Retinal pigment epithelial cell (primary cell): ENCODE measurements at places on chromosomes 7 and 10.

DNA sequence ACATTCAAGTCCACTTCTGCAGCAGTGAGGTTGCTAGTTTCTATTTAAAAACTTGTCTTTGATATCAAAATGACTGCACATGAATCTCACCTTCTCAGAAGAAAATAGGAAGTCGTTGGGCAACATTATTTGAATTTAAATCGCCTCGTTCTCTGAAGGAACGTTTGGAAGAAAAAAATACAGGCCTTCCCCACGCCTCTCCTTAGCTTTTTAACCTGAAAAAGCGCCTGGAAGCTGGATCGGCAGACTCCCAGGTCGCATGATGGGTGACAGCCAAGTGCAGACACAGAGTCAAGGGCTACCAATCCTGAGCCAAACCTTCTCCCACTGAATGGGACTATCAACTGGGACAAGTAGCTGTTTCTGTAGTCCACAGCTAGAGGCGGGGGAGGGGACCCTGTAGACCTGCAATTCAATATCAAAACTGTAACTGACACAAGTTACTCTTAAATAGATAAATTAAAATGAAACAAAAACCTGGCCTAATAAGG is 2.2 kb downstream of the FAM53B start:
- DNase-seq: no peak

GRCh38 chr7:91512958-91513357 is 248.7 kb downstream of the FZD1 start:
- no peak for DNase-seq

DNA sequence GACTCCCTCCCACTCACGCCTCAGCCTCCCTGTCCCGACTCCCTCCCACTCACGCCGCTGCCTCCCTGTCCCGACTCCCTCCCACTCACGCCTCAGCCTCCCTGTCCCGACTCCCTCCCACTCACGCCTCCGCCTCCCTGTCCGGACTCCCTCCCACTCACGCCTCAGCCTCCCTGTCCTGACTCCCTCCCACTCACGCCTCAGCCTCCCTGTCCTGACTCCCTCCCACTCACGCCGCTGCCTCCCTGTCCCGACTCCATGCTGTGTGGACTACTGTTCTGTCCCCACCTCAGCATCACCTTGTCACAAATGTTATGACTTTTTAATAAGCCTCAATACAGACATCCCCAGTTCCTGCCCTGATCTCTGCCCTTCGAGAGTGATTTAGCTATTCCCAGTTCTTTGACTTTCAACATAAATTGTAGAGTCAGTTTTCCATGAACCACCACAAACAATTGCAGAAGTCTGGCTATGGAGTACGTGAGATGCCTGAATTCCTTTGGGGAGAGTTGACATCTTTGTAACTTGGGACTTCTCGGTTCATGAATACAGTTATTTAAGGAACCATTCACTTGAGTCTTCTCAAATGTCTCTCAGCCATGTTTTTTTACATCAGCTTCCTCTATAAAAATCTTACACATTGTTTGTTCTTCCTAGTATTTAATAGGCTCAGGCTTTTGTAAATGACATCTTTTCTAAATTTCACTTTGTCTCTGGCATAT is 71.9 kb downstream of the FOXL3 start:
- no peak for DNase-seq

GRCh38 chr7:152556013-152556755 is 119.8 kb downstream of the XRCC2 start:
- no peak for DNase-seq

DNA sequence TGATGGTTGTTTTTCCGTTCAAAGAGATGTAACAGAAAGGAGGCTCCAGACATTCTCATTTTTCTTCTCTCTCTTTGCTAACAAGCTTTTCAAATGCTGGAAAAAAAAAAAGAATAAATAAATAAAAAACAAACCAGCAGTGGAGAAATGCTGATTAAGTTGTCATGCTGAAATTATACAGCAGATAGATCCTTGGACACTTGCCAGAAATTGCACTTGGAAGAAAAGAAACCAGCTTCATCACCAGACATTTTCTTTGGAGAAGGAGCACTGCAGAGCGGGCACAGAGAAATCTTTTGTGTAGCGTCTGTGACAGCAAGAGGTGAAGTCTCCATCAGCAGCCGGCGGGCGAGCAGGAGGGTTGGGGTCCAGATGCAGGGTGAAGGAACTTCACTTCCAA is 55.8 kb downstream of the CLRN3 start:
- DNase-seq: no peak

DNA sequence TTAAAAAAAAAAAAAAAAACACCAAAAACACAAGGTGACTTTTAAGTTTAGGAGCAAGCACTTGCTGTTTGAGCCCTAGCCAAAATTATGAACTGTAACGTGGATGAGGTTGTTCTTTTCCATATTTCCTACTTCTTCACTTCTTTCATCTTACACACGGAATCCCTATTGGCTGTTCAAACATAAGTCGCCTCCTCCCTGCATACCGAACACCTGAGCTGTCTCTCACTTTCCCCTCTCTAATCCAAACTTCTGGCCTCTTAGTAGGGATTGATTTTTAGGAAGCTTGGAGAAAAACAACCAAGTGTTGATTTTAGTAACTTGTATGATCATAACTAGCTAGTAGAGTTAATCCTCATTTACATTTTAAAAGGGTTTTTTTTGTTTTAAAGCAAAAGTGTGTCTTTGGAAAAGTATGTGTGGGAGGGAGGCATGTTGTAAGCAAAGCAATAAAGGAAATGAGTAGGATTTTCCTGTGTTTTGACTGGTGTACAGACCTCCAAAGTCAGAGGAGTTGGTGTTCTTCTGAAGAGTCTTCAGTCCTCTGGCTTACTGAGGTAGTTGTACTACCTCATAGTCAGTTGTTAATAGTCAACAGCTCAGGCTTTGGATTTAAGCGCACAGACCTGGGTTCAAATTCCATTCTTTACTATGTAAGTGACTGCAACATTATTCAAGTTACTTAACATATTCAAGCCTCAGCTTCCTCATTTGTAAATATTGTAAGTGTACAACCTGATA is 39.3 kb downstream of the RABGEF1 start:
- no peak for DNase-seq

GRCh38 chr10:74926791-74927585 is 100.6 kb downstream of the KAT6B start:
- no peak for DNase-seq

GRCh38 chr7:52584041-52584440 is 451.4 kb upstream of the POM121L12 start:
- DNase-seq: no peak

GRCh38 chr10:9012312-9012711 is 957.8 kb downstream of the GATA3 start:
- peak; percentile 21 for DNase-seq

DNA sequence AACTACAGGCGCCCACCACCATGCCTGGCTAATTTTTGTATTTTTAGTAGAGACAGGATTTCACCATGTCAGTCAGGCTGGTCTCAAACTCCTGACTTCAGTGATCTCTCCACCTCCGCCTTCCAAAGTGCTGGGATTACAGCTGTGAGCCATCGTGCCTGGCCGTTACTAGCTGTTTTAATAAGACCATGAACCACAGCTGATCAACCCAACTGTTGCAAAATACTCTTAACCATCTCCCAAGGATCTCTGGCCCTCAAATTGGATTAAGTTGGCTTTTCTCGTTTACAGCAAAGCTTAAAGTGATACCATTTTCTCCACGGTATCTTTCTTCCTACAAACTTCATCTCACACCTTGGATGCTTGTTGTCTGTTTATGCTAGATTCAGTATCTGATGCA is 18.3 kb downstream of the ZFAND2A start:
- DNase-seq: no peak

DNA sequence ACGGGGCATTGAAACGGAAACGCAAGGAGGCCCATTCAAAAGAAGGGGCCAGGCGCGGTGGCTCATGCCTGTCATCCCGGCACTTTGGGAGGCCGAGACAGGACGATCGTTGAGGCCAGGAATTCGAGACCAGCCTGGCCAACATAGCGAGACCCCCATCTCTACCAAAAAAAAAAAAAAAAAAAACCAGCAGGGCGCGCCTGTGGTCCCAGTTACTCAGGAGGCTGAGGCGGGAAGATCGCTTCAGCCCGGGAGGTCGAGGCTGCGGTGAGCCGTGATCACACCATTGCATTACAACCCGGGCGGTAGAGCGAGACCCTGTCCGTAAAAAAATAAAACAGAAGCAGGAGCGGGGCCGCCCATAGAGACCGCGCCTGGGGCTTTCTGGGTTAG is 396 bp downstream of the PSMG3 start:
- DNase-seq: no peak

DNA sequence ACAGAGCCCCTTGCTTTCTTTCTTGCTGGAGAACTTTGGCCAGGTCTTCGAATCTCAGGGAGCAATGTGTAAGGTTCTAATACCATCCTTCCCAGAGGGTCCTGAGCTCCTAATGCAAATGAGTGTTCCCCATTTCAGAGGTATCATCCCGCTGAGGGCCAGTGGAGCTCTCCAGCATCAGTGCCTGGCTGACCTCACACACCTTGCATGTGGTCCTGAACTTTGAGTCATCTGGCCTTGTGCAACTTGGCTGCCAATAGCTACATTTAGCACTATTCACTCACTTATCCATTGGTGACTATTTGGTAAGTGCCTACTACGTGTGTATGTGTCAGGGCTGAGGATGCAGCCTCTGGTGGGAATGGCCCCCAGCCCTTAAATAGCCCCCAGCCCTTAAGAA is 48.4 kb upstream of the HABP2 start:
- DNase-seq: no peak

- DNase-seq: no peak
Observed at GRCh38 chr10:126841341-126841895, 63.8 kb upstream of the DOCK1 start.

DNA sequence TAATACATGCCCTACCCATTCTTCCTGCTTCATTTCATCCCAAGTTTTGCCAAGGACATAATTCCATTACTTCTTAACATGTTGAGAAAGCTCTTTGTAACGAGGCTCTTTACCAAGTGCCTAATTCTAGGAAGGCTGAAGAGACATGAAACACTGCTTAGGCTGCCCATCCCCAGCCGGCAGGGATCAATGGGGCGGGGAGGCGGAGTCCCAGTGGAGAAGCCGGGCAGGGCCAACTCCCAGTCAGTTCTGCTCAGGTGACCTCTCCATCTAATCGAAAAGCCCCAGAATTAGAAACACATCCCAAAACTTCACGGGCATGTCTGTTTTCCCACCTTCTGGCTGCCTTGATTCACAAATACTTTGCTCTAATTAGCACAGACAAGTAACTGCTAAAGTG is 89.5 kb upstream of the LYZL1 start:
- DNase-seq: no peak

GRCh38 chr7:69939317-69939716 is 341.0 kb downstream of the AUTS2 start:
- DNase-seq: no peak

GRCh38 chr10:89494068-89494467 is 41.3 kb downstream of the SLC16A12 start:
- no peak for DNase-seq

DNA sequence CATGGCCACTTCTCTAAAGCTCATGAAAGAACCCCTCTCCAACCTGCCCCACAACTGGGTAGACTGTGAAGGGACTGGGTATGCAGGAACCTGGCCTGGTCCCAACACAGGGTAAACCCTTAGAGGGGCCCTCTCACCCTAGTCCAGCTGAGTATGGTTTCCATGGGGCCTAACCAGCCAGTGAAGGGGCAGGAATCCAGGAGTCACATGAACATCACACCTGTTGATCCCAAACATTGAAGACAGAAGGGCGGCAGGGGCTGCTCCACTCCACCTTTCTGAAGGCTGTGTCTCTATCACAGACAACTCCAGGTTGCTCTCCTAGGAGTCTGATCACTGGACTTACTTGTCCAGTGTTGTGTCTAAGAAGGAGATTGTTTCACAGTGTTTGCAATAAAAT is 30.8 kb downstream of the GRID1 start:
- no peak for DNase-seq

- DNase-seq: no peak
Observed at GRCh38 chr7:156450473-156450872, 190.1 kb upstream of the RNF32 start.

DNA sequence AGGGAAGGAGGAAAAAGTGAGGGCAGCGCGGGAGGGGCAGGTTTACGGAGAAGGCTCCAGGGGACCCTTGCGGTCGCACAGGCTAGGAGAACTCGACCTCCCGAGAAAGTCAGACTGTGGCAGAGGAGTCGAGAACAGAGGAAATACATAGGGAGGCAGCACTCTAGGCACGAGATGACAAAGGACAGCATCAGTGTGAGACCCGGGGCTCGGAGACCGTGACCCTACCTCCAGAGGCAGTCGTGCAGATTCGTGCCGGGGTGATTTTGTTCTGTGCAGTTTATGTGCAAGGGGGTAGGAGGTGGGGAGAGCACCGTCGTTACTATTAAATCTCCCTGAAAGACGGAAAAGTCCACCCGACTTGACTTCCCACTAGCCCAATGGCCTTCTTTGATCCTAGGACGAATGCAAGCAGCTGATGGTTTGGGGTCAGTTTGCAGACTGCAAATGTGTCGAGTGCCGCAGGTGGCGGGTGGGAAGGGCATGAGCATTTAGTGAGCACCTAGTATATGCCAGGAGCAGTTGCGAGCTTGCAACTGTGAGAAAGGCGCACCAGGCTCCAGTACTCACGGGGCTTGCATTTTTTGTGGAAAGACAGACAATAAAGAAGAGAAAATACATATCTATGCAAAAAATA is 674 bp upstream of the OSBPL3 start:
- no peak for DNase-seq

- DNase-seq: no peak
Observed at GRCh38 chr7:17651341-17651740, 289.0 kb downstream of the SNX13 start.

GRCh38 chr7:157152391-157152937 is 13.7 kb downstream of the UBE3C start:
- DNase-seq: no peak

GRCh38 chr10:107118866-107119265 is 45.6 kb downstream of the SORCS1 start:
- DNase-seq: no peak

DNA sequence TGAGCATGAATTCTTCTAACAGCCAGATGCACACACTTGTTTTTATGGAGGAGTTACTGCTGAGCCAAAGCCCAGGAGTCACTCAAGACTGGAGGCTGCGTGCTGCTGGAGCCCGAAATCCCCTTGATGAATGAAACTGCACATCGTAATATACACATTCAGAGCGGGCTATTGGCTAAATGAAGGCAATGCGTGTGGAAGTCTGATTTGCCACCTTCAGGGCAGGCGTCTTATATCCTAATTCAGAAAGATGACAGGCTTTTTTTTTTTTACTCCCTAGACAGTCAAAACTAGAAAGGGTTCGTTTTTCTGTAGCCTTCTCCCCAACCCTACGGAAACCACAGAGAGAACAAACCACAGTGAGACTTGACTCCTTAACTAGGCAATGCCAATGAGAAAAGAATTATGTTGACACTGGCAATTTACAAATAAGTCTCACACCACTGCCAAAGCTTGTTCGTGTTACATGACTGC is 227.2 kb upstream of the KLF14 start:
- DNase-seq: no peak
